Naive thymus-derived CD4-positive, alpha-beta T cell (primary cell): ENCODE measurements at places on chromosomes 16 and 17. TPM values are rescaled to one million over a fixed set of nuclear protein-coding genes. Genes with fewer than 3 reads are reported as not detected.

DNA sequence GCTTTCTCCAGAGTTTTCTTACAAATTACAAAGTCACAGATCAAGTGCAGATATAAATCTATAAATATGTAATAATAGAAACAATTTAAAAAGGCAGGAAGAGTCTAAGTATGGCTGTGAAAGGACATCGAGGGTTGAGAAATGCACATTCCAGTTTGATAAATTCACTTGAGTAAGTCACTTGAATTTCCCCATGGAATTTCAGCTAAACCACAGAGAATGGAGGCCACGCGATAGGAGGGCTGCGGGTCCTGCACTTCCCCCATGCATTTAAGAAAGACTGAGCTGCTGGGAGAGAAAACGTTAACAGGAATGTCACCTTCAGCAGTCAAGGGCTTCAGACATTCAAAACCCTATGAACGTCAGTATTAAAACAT lies 6.1 kb upstream of the MXRA7 start:
- no peak for DNase-seq

DNA sequence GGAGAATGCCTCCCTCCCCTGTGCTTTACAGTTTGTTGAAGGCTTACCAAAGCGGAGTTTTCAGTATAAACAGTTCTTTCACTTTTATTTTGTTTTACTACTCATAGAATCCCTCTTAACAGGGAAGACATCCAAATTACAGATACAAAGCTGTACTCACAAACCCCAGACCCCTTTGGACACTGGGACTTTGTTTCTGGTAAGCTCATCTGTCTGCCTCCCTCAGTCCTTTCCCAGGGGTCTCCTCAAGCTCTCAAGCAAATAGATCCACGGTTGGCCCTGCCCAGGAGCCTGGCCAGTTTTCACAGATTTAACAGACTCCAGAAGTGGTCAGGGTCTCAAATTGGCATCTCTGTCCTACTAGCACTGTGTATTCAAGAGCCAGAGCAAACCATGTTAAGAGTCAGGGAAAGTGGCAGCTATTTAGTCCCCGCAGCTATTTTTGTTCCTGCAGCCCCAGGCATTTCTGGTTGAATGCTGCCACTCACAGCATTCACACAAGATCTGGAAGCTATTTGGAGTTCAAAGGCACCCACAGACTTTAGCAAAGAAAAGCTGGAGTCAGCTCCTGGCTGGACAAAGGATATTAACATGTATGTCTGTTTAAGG lies 54.2 kb downstream of the TMEM100 start:
- no peak for DNase-seq

Gene SULT1A2
- total RNA-seq, result 0.73 TPM

Gene CDR2L
- total RNA-seq, result 0.08 TPM

GRCh38 chr16:23252310-23252709 lies 49.8 kb upstream of the SCNN1B start:
- no peak for DNase-seq

- no peak for DNase-seq
Observed at GRCh38 chr17:79203657-79204056, 129.0 kb downstream of the ENGASE start.

DNA sequence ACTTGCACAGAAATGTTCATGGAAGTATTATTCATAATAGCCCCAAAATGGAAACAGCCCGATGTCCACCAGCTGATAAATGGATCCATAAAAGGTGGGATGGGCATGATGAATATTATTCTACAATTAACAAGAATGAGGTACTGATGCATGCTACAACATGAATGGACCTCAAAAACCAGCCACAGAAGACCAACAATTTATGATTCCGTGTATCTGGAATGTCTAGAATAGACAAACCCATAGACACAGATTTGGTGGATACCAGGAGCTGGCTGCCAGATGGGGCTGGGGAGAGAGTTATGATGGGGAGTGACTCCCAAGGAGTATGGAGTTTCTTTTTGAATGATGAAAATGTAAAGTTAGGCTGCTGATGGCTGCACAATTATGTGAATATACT lies 10.8 kb upstream of the NAGLU start:
- DNase-seq, result no peak

Gene FBXO39
- 0.66 TPM for total RNA-seq
